ENCODE measurements at places on chromosomes 11 and 22.

DNA sequence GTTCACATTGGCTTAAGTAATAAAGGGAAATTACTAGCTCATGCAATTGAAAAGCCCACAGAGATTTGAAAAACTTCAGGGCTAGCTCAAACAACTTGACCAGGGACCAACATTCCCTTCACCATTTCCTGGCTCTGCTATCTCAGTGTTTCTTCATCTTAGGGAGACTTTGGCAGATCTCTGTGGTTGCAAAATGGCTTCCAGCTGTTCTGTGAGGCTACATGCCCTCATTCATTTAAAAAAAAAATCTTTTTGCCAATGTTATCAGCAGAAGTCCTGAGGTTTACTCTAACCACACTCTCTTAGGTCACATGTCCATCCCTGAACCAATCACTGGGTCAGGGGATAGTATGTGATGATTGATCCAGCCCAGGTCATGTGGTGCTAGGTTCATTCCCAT lies 13.9 kb upstream of the RASSF10 start:
- no peak for DNase-seq
- H3K4me3 ChIP-seq = no peak overlapping the region
- H3K27ac ChIP-seq = no peak overlapping the region
- H3K27me3 ChIP-seq = no peaks in the 10 kb centered on the region
- no peaks in the 10 kb centered on the region for H3K4me1 ChIP-seq
- H3K36me3 ChIP-seq = no peaks in the 10 kb centered on the region

DNA sequence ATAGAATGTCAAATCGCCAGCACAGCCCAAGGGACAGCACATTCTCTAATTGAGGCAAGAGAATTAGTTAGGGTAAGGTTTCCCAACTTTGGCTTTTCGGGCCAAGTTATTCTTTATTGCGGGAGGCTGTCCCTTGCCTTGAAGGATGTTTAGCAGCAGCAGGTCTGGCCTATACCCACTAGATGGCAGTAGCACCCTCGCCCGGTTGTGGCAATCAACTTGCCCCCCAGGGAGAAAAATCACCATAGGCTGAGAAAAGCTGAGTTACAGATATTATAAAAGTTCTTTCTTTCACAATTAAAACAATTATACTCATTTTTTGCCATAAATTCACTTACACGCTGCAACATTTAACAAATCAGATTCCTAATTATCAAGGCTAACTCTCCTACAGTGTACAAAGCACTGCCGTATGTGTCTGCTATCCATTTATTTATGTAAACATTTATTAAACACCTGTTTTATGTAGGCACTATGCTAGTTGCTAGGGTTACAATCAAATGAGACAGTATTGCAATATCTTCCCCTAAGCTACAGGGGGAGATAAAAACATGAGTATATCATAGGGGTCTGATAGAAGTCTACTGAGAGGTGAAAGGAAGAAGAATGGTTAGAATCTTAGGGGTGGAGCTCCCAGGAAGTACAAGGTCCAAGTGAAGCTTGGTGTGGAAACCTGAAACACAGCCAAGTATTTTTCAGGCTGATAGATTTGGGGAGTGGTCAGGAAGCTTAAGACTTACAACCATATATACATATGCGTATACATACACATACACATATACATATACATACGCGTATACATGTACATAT lies 452.3 kb downstream of the RAB38 start:
- no peak overlapping the region for H3K27ac ChIP-seq
- H3K27me3 ChIP-seq = no peaks in the 10 kb centered on the region
- H3K4me3 ChIP-seq = no peak overlapping the region
- peaks cover 12% of the 10 kb centered on the region for H3K4me1 ChIP-seq
- H3K36me3 ChIP-seq = no peaks in the 10 kb centered on the region

GRCh38 chr11:9853929-9854552 lies 190.2 kb downstream of the SWAP70 start:
- no peak for DNase-seq
- no peaks in the 10 kb centered on the region for H3K27me3 ChIP-seq
- H3K36me3 ChIP-seq = peaks cover 43% of the 10 kb centered on the region
- H3K4me1 ChIP-seq = no peaks in the 10 kb centered on the region

DNA sequence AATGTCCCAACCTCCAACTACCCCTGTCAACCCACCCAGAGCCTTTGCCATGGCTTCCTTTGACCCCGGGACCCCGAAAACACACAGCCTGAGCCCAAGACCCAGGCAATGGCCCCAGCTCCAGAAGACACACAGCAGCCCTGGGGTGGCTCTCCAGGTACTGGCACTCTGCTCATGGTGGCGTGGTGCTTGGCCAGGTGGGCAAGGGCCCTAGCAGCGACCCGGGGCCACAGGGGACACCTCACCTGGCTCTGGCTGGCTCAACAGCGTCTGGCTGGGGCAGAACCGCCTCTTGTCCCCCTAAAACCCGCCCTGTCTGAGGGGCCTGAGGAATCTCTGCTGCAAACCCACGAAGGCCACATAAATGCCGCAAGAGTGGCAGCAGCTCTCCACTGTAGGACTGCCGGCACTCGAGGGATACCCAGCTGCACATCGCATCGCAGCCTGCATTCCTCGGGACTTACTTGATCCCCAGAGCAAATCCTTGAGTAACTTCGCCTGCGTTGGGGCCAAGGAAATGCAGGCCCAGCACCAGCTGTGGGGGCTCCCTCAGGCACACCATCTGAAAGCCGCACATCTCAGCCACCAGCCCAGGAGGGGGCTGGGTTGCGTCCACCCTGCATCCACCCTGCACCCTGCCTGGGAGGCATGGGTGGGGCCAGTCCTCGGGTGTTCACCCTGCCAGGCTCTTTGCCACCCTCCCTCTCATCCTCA lies 23.1 kb upstream of the GNB1L start:
- H3K27ac ChIP-seq = no peak overlapping the region
- H3K4me3 ChIP-seq = no peak overlapping the region
- H3K4me1 ChIP-seq = peaks cover 25% of the 10 kb centered on the region
- H3K27me3 ChIP-seq = no peaks in the 10 kb centered on the region

GRCh38 chr11:30560206-30561106 lies 25.7 kb downstream of the MPPED2 start:
- peak overlapping the region; percentile 32 for H3K4me3 ChIP-seq
- DNase-seq = no peak
- H3K36me3 ChIP-seq = no peaks in the 10 kb centered on the region
- no peaks in the 10 kb centered on the region for H3K4me1 ChIP-seq

DNA sequence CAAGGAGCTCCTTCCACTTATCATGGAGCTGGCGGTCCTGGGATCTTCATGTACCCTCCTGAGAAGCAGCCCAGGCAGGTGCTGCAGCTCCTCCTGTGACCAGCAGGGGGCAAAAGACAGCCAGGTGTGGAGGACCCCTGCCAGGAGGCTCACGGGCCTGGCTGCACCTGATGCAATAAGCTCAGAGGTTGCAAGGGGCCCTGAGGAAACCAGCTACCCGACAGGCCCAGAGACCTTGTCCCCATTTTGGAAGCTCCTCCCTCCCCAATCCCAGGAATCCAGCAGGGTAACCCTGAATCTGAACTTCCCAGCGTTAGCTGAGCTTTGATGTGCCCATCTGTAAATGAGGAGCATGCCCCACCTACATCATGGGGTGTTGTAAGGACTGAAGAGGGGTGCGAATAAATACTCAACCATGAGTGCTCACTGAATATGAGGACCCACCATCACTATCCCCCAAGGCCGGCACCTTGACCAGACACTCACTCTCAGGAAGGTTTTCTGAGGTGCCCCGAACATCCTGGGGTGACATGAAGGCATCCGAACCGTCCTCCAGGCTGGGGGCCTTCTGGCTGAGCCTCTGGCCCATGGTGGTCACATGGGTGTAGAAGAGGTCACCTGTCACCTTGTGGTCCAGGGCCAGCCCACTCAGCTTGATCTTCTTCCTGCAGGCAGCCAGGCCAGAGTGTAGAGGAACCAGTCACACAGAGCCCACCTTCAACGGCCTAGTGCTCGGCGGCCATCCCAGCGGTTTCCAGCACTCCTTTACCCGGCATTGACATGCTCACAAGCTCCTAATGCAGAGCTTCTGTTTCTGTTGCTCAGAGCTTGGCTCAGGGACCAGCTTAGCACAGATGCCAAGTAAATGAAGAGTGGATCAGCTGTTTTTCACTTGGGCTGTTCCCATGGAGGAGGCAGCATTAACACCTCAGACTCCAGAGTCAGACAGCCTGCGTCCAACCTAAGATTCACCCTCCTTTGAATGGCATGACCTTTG lies 21.7 kb downstream of the SLC43A1 start:
- H3K4me3 ChIP-seq = no peak overlapping the region
- no peaks in the 10 kb centered on the region for H3K27me3 ChIP-seq
- H3K36me3 ChIP-seq = peaks cover 32% of the 10 kb centered on the region
- no peak for DNase-seq

DNA sequence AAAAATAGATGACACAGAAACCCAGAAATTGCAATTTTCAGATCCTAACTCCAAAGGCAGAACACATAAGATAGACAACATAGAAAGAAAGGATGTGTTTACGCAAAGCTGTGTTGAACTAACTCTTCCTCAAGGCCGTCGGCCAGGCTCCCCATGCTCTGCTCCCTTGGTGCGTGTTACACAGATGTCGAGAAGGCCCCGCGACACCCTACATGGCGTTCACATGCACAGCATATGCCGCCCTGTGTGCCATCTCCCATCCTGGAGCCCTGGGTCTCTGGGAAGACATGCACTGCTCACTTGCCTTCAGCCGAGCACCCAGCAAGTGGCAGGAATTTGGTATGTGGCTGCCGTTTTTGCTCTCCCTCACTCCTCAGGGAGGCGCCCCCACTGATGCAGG lies 47.0 kb upstream of the ARFGAP3 start:
- H3K27me3 ChIP-seq = no peaks in the 10 kb centered on the region
- H3K27ac ChIP-seq = peak overlapping the region; percentile 87
- no peak overlapping the region for H3K4me3 ChIP-seq
- H3K4me1 ChIP-seq = no peaks in the 10 kb centered on the region
- peaks cover under 1% of the 10 kb centered on the region for H3K36me3 ChIP-seq

GRCh38 chr11:125941267-125941618 lies 4.6 kb upstream of the VSIG10L2 start:
- no peak overlapping the region for H3K4me3 ChIP-seq
- peak; percentile 43 for DNase-seq
- no peaks in the 10 kb centered on the region for H3K4me1 ChIP-seq

GRCh38 chr11:40974186-40974795 lies 485.2 kb downstream of the LRRC4C start:
- no peaks in the 10 kb centered on the region for H3K4me1 ChIP-seq
- no peak for DNase-seq
- H3K36me3 ChIP-seq = no peaks in the 10 kb centered on the region

DNA sequence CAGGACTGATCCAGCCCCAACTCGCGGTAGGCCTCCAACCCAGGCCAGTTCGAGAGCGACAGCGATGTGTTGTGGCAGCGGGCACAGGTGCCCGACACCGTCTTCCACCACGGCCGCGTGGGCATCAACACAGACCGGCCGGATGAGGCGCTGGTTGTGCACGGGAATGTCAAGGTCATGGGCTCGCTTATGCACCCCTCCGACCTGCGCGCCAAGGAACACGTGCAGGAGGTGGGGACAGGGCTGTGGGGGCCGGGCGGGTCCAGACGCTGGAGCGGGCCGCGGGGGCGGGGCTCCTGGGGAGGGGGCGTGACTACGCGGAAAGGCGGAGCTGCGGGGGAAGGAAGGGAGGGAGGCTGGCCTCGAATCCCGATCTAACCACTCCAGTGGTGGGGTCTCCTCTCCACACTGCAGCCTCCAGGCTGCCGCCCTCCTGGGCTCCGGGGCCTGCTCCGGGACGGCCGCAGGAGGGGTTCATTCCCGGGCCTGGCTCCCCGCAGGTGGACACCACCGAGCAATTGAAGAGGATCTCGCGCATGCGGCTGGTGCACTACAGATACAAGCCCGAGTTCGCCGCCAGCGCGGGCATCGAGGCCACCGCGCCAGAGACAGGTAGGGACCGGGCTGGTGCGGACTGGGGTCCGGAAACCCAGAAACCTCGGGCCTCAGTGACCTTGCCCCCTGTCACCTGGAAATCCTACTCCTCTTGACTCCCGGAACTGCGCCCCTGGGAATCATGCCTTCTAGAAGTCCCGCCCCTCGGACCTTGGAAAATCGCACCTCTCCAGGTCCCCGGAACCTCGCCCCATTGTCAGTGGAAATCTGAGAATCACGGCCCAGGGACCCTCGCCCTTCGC lies 14.9 kb downstream of the TMEM258 start:
- H3K27ac ChIP-seq = no peak overlapping the region
- H3K4me3 ChIP-seq = peak overlapping the region; percentile 21
- peaks cover 11% of the 10 kb centered on the region for H3K4me1 ChIP-seq

DNA sequence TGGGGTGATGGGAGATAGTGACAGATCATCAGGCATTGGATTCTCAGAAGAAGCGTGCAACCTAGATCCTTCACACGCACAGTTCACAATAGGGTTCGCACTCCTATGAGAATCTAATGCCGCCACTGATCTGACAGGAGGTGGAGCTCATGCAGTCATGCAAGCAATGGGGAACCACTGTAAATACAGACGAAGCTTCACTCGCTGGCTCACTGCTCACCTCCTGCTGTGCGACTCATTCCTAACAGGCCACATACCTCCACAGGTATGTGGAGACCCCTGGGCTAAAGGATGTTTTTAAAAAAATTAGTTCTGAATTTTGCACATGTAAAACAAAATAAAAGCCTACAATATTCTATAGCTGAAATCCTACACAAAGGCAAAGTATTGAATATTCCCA lies 20.5 kb upstream of the TEAD1 start:
- no peak overlapping the region for H3K27ac ChIP-seq
- no peak for DNase-seq
- no peaks in the 10 kb centered on the region for H3K36me3 ChIP-seq

DNA sequence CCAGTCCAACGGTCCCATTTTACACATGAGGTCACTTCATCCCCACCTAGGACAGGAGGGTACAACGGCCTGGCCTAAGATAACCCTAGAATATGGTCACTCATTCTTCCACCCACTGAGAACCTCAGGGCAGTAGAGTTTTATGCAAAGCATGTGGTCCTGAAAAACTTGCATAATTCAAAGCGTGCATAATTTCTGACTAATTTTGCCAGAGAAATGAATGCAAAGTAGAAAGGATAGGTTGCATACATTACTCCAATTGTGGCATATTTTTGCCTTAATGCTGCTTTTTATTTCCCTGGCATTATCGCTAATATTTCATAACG lies 32.5 kb upstream of the SLC35C1 start:
- H3K27me3 ChIP-seq = no peaks in the 10 kb centered on the region
- H3K4me1 ChIP-seq = no peaks in the 10 kb centered on the region
- H3K36me3 ChIP-seq = no peaks in the 10 kb centered on the region
- no peak overlapping the region for H3K4me3 ChIP-seq
- no peak for DNase-seq
- H3K27ac ChIP-seq = no peak overlapping the region

Measured in tibial artery (tissue), 4 donors.